ENCODE measurements at places on chromosomes 3 and 15.

DNA sequence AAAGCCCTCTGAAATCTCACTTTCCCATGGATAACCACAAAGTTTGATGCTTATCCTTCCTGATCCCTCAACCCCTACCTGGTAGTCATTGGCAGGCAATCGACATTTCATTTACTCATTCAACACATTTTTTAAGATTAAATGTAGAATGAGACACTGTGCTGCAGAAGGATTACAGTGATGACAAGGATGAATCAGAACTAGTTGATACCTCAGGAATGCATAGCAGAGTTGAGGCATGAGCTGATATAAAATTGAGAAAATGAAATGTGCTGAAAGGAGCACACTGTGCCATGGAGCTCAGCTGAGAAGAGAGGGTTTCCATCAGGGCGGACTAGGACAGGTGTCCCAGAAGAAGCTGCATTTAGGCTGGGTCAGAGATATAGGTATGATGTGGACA is 48.9 kb upstream of the ACTL6A start:
- DNase-seq = no peak

DNA sequence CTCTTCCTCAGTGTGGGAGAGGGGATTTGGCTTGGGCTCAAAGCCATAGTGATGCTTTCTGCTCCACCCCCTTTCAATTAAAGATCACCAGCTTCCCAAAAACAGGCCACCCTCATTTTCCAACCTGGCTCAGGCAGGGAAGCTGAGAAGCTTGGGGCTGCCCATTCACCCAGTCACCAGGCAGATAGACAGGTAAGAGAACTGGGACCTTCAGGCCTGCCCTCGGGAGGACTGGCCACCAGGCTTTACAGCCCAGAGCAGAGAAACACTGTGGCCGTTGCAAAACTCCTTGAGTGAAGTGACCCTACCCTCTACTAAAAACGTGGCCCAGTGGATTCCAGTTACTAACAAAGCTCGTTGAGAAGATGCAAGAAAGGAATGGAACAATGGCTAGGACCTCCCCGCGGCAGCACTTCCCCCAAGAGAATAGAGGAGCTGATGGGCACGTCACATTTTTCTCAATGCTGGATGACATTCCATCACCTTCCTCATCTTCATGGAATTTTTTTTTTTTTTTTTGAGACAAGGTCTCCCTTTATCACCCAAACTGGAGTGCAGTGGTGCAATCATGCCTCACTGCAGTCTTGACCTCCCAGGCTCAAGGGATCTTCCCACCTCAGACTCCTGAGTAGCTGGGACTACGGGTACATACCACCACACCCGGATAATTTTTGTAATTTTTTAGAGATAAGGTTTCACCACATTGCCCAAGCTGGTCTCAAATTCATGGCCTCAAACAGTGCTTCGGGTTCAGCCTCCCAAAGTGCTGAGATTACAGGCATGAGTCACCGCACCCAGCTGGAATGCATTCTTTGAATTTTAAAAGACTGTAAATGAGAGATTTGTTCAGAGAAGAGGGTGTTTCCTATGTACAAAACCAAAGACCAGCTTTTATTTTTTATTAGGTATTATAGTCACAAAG is 37.9 kb downstream of the LIPC start:
- no peak for DNase-seq

DNA sequence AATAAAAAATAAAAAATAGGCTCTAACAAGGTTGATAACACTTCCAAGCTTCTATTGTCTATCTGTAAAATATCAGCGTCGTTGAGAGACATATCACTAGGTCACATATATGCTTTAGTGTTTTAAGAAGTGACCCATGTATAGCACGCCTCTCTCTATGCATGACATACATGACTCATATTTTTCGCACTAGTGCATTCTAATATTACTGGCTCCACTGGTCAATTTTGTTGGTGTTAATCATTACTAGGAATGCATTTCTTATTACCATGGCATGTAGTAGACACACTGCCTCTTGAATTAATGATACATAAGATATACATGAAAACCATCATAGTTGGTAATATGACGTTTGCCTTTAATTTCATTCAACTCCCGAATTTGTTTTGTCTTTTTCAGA is 203.1 kb downstream of the CHL1 start:
- DNase-seq = no peak

DNA sequence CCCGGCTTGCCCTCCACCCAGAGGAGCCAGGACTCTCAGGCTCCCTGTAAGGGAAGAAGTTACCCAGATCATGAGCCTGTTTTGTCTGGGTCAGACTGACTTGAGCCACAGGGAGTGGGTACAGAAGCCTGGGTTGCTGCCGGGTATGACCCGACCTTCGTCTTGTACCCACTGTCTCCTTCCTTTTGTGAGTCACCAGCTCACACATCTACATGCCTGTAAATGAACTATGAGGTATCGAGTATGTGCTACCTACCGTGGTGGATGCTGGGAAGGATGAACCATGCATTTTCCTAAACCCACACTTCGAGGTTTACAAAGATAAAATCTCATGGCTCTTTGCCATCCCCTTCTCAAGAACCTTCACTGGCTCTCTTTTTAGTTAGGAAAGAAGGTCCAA is 56.9 kb downstream of the CACNA1D start:
- no peak for DNase-seq

GRCh38 chr15:38696790-38697495 is 132.3 kb upstream of the RASGRP1 start:
- DNase-seq = no peak

- peak; percentile 9 for DNase-seq
Measured at GRCh38 chr3:8416965-8417364, 84.7 kb upstream of the LMCD1 start.

DNA sequence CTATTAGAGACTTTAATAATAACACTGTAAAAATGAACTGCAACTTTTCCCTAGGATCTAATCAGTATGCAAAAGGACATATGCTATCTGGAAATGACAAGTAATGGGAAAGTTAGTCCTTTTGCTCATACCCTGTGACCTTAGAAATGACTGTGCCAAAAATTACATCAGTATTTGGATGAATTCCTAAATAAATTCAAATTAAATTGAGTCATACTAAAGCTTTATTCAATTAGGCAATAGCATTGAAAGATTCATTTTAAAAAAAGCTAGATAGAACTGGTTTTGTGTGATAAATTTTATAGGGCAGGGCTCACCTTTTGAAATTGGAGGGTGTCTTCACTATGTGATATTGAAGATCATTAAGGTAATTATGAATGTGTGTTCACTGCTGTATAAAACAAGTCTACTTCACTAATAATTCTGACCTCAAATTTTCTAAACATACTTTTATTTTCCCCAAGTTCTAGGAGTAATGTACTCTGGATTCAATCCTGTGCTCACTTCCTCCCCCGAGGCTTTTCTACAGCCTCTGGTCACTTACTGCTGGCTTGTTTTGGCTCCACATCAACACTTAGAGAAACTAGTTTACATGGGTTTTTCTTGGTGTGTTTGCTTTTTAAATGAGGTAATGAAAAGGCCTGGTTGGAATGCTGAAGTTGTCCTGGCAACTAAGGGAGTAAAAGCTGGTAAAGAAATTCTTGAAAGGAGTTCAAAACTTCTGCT is 44.4 kb upstream of the SPTSSB start:
- DNase-seq = no peak

- no peak for DNase-seq
Measured at GRCh38 chr3:127214975-127215374, 22.0 kb downstream of the PRR23E start.

- DNase-seq = no peak
Measured at GRCh38 chr3:36988356-36988755, 4.6 kb downstream of the EPM2AIP1 start.

DNA sequence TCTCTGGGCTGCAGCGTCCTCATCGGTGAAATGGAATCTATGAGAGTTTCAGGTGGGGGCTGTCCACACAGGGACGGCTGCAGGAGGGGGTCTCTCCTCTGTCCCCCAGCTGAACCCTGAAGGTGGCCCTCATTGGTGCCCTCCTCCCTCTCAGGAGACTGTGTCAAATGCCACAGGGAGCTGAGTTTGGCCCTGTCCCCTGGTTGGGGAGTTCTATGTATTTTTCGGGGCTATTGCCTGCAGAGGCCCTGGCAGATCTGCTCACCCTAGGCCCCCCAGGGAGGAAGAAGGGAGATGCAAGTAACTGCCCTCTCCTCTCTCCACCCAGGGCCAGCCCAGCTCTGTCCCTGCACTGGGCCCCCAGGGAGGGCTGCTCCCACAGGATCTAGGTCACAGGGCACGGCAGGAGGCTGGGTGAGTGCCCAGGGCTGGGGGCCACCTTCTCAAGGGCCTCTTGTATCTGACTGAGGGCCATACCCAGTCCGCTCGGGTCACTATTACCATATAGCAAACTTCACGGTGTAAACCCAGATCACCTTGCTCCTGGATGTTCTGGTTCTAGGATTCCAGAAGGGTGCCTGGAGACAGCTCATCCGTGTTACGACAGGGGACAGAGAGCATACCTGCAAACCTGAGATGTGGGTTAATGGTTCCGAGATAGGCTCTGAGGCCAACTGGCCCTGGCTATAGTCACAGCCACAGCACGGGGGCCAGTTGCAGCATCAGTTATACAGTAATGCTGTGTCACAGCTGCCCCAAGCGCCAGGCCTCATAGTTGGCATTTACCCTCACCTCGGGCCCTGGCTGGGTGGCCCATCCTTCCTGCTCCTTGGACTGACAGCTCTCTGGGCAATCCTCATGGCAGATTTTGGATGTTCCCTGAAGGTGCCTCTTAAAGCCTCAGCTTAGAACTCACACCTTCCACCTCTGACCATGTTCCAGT is 102.4 kb upstream of the PRR23E start:
- no peak for DNase-seq

DNA sequence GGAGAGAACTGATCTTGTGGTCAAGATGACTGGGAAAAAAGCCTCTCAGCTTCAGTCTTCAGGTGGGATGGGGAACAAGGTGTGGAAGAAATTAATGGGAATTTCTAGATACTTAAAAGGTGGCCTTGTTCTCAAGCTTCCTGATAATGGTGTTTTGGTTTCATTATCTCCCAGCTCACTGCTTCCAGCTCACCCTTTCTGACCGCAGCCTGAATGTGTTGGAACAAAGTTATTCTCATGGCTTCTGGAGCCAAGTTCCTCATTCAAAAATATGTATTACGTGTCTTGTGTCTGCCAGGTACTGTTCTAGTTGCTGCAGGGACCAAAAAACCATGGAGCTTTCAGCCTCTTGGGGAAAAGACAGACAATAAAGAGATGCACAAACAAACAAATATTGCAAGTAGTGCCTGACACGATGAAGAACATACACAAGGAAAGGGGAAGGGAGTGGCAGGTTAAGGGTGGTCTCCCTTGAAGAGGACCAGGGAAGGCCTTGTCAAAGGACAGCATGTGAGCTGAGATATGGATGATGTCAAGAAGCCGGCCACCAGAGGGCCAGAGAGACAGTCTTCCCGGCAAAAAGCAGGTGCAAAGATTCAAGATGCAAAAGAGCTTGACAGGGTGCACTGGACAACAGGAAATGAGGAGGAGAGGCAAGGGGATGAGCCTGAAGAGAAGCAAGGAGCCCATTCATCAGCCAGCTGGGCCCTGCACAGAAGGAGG is 35.5 kb downstream of the ARRDC4 start:
- DNase-seq = no peak

DNA sequence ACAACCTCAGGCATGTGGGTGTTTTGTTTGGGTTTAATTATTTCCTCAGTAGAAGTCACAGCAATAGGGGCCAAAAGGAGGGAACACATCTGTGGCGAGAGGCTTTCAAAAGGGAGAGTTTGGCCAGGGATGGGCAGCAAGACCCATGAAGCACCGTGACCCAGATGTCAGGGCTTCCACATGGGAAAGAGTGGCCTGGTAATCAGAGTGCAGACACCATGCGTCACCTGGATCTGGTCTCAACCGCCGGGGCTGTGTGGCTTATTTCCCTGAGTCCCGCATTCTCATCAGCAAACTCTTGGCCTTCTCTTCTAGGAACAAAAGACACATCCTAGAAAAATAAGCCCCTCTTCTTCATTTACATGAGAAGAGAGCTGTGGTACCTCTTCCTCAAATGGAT is 12.4 kb upstream of the MUSTN1 start:
- no peak for DNase-seq

- DNase-seq = no peak
Measured at GRCh38 chr15:51837792-51838251, 8.4 kb downstream of the TMOD3 start.

DNA sequence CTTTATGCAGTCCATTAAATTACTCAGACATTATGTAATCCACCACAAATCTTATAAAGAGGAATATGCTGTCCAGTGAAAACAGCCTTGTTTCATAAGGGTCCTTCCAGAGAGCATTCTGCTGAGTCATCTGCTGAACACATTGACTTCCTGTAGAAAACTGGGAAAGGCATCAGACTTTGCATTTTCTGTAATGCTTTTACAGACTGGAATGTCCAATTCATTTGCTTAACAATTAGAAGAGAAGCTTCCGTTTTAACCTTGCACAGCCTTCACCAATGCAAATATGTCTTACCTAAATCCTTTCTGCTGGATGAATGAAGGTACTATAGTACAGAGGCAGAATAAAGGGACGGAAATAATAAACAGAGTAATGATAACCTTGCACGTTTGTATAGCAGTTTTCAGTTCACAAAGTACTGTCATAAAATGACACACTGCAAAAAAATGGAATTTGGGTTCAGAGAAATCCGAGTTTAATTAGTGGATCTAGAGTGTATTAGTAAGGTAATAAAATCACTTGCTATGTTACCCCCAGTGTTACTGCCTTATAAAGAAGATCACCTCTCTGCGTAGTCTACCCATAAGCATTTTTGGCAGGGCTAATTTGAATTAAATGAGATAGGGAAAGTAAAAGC is 301.5 kb downstream of the PYDC2 start:
- DNase-seq = no peak

GRCh38 chr15:56337084-56337725 is 28.0 kb upstream of the TEX9 start:
- DNase-seq = no peak

DNA sequence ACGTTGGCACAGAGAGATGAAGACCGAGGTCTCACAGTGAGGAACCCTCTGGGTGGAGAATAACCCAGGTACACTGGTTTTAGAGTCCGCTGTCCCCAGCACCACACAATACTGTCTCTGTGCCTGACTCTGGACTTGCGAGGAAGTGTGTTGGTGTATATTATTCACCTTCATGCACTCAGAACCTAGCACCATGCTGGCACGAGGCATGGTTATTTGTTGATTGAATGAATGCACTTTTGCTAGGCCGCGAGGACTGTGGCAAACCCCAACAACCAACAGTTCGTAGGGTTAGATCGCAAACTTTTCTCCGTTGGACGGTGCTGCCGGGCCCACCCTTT is 484 bp upstream of the C3orf52 start:
- no peak for DNase-seq

- DNase-seq = no peak
Measured at GRCh38 chr3:150370999-150371398, 37.1 kb upstream of the TSC22D2 start.

- DNase-seq = peak; percentile 36
Measured at GRCh38 chr15:85504749-85505676, 124.6 kb downstream of the AKAP13 start.

DNA sequence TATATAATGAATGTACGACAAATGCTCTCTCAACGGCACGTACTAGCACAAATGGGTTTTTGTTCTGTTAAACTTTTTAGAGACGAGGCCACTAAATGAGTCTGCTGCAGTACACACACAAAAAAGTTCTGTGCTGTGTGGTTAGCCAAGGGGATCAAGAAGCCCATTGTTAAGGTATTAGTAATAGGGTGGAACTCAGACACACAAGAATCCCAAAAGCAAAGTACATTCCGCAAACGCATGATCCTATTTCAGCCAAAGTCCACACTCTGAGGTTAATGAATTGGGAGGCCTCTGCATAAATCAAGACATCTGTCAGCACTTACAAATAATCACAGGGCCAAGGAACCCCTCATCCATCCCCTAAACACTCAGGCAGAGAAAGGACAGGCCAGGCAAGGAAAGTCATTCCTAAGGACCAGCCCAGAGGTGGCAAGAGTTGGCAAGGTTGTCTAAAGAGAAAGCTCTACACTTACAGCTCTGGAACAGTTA is 12.1 kb downstream of the OSBPL10 start:
- no peak for DNase-seq

Measured in CD4-positive, alpha-beta T cell treated with Interleukin-4 for 1 hour (primary cell).